ENCODE measurements at places on chromosomes 11 and 22.

- DNase-seq = no peak
Observed at GRCh38 chr11:19727246-19727645, 14.6 kb downstream of the NAV2 start.

GRCh38 chr11:103883291-103883690, 153.1 kb upstream of the DDI1 start:
- no peak for DNase-seq

GRCh38 chr11:35664977-35665441, 2.4 kb downstream of the TRIM44 start:
- DNase-seq = no peak

DNA sequence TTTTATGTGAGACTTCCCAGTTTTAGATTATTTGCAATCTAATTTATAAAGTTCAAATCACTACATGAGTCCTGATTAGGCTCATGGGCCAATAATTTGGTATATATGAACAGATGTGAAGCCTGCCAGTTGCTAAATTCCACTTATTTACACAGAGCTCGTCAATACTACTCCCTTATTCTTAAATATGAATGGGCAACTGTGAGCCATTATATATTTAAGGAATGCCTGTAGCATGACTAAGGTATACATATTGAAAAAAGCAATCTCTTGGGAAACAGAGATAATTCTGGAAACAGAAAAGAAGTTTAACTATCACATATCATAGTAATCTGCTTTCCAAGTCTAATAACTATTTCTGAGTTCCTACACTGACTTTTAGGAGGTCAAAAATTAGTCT, 27.0 kb downstream of the RBMXL2 start:
- DNase-seq = no peak

GRCh38 chr11:14331476-14332136, 27.4 kb downstream of the RRAS2 start:
- DNase-seq = no peak
